ENCODE measurements at places on chromosomes 16 and 17. TPM values are rescaled to one million over a fixed set of nuclear protein-coding genes. Genes with fewer than 3 reads are reported as not detected.

The FGF11 gene
- 24.6 TPM for total RNA-seq

DNA sequence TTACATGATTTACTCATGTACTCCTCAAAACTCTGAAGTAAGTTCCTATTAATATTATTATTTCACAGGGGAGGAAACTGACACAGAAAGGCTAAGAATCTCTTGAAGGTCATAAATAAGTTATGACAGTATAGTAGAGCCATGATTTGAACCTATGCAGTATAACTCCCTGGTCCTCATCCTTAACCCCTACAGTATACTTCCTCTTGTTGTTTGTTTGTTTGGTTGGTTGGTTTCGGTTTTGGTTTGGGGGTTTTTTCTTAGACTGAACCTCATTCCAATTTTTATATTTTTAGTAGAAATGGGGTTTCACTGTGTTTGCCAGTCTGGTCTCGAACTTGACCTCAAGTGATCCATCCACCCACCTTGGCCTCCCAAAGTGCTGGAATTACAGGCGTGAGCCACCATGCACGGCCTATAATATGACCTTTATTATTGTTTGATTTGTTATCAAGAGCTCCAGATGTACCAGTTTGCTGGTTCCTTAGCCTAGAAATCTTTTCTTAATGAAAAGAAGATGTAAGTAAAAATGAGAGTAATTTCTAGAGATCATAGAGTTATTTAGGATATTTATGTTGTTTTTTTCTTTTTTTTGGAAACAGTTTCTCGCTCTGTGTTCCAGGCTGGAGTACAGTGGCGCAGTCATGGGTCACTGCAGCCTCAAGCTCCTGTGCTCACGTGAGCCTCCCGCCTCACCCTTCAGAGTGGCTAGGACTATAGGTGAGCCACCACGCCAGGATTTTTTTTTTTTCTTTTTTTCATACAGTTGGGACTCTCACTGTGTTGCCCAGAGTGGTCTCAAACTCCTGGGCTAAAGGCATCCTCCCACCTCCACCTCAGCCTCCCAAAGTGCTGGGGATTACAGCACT lies 4.8 kb downstream of the PRR11 start:
- DNase-seq = no peak

DNA sequence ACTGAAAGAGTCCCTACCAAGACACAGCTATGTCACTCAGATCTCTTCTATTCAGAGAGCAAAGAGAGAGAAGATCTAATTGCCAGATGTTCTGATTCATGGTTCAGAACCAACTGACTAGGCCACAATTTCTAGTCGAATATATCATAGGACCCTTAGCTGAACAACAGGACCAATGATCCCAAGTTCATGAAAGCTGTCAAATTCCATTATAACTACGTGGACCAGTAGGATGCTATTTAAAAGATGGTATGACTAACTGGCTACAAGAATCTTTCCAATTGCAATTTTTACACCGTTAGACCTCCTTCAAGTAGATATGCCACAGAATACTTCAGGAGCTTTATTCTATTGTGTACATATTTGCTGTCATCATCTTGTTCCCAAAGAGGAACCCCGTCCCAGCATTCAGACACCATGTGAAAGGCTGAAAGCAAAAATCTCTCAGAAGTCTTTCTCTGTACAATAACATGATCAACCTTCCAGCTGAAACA lies 26.0 kb downstream of the DCUN1D3 start:
- DNase-seq = no peak

- DNase-seq = no peak
Measured at GRCh38 chr17:61455324-61456060, 3.3 kb downstream of the TBX4 start.

Data from left cardiac atrium (tissue), 4 donors.